ENCODE measurements at places on chromosomes 5 and 9. TPM values are rescaled to one million over a fixed set of nuclear protein-coding genes. Genes with fewer than 3 reads are reported as not detected.

- DNase-seq, result no peak
Observed at GRCh38 chr5:172553167-172553566, 87.9 kb upstream of the NEURL1B start.

Gene ZNF366
- 7.3 TPM for total RNA-seq

GRCh38 chr5:150295741-150296486 is 6.3 kb upstream of the CAMK2A start:
- DNase-seq, result peak; percentile 89

Gene PCDHGA1
- 6.8 TPM for total RNA-seq

Gene ANKRD20A1
- total RNA-seq, result 69.5 TPM

GRCh38 chr5:169945831-169946261 is 34.4 kb downstream of the INSYN2B start:
- peak; percentile 62 for DNase-seq

- no peak for DNase-seq
Observed at GRCh38 chr9:137621131-137621757, 2.4 kb downstream of the EHMT1 start.

- DNase-seq, result no peak
Observed at GRCh38 chr5:161847447-161847846, 473 bp upstream of the GABRA1 start.
